ENCODE measurements at places on chromosomes 6 and 20.

DNA sequence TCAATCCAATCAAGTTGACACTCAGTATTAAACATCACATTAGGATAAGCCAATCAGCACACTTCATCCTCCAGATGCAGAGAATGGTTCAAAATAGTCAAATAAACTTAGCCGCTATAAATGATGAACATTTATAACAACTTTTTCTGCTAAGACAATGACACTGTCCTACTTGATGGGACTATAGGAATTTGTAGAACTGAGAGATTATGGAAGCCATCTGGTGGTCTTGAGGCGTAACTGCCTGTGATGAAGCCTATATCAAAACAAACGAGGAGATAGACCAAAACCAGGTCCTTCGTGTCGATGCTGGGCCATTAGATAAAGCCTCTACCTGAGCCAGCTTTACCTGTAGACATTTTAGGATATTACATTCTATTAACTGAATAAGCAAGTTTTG lies 631.1 kb downstream of the COL12A1 start:
- no peak for ATAC-seq

DNA sequence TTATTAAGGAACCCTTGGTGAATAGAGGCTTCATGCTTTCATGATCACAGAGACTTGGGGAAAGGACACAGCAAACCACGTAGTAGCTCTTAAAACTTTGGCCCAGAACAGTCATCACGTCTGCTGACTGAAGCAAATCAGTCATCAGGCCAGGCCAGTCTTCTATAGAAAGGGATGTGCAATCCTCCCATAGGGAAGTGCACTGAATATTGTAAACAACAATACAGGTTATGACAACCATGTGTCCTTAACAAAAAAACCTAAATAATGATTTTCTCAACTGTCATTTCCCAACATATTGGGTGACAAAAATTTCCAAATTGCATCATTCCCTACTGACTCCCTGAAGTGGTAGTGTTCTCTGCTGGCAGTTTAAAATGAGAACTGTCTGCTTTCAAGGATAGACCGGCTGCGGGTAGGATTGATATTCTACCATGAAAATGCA lies 388.2 kb upstream of the CITED2 start:
- peak; percentile 72 for ATAC-seq

DNA sequence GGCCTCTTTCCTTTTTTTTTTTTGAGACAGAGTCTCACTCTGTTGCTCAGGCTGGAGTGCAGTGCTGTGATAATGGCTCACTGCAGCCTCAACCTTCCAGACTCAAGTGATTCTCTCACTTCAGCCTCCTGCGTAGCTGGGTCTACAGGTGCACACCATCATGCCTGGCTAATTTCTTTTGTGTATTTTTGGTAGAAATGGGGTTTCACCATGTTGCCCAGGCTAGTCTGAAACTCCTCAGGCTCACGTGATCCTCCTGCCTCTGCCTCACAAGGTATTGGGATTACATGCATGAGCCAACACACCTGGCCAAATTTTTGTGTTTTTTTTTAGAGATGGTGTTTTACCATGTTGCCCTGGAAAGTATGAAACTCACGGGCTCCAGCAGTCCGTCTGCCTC lies 29.3 kb downstream of the SRC start:
- no peak for ATAC-seq

DNA sequence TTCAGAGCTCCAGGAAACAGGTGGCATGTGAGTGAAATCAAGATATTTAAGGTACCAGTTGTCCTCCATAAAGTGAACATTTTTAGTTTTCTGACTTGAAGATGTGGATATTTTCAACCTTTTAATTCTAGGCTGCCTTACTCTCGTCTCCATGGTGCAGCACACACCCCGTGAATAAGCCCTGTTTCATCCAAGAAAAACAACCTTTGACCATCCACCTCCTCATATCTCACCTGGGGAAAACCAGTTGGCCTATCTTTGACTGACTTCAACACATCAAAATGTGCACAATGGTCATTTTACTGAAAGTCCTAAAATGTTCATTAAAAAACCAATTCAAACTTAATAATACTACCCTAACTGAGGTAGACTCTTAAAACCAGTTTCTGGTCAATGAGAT lies 73.8 kb upstream of the CD2AP start:
- no peak for ATAC-seq

DNA sequence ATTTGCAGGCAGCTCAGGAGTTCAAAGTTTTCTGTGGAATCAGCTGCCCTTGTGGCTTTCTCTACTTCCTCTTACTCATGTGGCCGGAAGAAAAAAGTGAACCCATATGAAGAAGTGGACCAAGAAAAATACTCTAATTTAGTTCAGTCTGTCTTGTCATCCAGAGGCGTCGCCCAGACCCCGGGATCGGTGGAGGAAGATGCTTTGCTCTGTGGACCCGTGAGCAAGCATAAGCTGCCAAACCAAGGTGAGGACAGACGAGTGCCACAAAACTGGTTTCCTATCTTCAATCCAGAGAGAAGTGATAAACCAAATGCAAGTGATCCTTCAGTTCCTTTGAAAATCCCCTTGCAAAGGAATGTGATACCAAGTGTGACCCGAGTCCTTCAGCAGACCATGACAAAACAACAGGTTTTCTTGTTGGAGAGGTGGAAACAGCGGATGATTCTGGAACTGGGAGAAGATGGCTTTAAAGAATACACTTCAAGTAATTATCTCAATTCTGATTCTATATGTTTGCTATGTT lies 1.1 kb downstream of the MGME1 start:
- no peak for ATAC-seq

DNA sequence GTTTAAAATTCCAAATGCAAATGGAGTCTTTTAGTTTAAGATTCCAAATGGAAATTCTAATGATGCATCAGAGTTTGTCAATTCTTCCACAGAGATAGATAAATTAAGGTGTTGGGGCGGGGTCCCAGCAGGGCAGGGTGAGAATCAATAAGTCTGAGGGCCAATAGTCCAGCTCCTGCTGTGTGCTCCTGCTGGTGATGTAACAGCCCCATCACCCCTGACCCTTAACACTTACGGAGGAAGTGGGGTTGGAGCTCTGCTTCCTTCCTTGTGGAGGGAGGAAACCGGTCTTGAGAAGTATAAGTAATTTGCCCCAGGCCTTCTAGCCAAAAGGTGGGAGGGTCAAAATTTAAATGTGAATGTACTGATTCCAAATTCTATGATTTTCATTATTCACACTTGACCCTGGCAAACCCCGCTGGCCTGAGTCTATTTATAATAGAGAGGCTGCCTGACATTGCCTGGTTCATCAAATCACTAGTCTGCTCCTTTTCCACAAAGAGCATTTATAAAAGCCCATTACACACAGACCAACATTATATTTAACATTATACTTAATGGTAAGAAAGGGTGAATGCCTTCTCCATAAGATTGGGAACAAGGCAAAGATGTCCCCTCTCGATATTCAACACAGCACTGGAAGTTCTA lies 17.2 kb downstream of the ZBTB2 start:
- peak; percentile 39 for ATAC-seq
